Suppressor macrophage treated with lipopolysaccharide for 1 hour (primary cell): ENCODE measurements at places on chromosomes 12 and 14.
A peak's percentile ranks its signal among the peaks of the same experiment; 100 is the strongest.

DNA sequence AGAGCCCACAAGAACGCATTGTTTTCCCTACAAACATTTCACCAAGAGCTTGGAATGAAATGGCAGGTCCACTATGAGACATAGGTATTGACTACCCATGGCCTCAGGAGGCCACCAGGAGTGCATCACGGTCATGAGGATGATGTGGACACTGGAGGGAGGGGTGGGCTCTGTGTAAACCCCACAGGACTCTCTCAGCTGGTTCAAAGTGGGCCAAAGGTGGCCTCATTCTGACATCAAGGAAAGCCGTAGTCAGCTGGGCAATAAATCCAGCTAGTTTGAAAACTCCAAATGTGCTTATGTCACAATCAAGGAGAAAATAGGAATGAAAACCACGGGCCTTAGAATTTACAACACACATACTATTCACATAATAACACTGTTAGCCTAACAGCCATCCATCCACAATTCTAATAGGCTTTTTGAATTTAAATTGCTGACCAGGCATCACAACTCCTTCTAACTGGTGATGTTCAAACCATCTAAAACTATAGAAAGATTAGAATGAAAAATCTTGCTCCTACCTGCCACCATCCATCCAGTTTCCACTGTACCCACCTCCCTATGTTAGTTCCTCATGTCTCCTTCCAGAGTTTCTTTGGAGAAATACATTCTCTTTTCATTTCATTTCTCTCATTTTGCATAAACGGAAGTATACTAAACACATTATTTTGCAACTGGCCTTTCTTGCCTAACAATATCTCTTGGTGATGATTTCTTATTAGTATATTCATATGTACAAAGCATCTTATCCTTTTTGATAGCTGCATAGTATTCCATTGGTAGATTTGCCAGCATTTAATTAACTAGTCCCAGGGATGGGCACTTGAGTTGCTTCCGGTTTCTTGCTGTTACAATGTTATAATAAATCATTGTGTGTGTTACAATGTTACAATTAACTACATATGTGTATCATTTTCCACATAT lies 21.5 kb downstream of the CMKLR1 start:
- DNase-seq: no peak

GRCh38 chr12:10361084-10361483 lies 28.8 kb downstream of the KLRK1 start:
- peak; percentile 24 for DNase-seq

GRCh38 chr12:115489253-115489652 lies 788.2 kb downstream of the MED13L start:
- DNase-seq: no peak

- no peak for DNase-seq
Measured at GRCh38 chr12:124715121-124715990, 147.9 kb upstream of the NCOR2 start.

DNA sequence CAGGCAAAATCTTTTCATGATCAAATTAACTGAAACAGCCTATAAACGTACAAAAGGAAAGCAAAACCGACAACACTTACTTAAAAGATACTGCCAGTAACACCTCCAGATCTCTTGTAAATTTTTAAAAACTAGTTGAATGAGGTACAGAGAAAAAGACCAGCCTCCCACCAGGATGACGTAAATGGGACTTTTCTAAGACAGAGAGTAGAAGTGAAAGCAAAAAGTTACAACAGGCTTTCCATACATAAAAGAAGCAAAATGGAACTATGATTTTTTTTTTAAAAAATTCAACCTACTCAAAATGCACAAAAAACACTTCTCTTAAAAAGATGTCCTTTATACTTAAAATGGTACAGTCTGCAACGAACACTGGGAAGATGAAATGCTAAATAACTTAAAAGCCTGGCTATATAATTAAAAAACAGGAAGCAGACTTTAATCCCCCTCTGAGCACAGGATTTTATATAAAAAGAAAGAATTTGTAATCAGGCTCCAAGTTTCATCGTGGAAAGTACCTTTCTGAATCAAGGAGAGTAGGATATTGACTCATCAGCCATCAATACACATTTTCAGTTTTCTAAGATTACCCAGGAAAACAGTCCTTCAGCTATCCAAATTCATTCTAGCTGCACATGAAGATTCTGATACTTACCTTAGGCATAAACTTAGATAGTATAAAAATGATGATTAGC lies 14.2 kb upstream of the MYO1A start:
- DNase-seq: peak; percentile 97

DNA sequence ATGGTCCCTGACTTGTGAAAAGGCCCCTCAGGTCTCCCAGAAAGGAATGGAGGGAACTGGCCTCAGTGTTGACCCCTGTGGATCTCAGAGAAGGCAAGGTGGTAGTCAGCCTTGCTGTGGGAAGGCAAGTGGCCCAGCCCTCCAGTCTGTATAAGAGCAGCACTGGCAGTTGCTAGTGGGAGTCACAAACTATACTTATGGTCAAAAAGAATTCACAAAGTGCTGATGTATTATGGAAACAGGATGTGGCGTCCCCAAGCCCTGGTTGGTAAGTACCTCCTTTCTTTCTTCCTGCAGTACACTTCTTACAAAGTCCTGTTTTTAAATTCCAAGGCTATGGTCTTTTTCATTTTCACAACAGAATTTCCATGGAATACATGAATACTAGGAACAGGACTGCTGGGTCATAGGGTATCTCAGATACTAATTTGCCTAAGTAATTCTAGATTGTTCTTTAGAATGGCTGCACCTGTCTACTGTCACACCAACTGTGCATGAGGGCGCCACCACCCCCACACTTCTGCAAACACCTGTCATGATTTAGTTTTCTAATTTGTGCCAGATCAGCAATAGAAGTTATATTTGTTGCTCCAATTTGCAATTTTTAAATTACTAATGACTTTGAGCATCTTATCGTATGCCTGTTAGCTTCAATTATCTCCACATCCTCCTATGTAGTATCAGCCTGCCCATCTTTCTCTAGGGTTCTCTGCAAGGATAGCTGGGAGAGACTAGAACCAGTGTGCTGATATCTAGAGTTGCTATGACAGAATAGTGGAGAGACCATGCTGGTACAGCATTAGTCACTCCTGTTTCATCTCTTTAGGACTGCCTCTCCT lies 40.7 kb upstream of the TMEM263 start:
- no peak for DNase-seq

- DNase-seq: peak; percentile 64
Measured at GRCh38 chr12:21456291-21456780, 18.9 kb downstream of the PYROXD1 start.

GRCh38 chr14:48398675-48399282 lies 723.4 kb upstream of the MDGA2 start:
- peak; percentile 30 for DNase-seq

GRCh38 chr12:49950273-49951251 lies at the start of gene AQP2:
AQP2 (plus strand) TSS chr12:49950737; CDS start chr12:49950831, 94 bp downstream.
- DNase-seq: no peak

DNA sequence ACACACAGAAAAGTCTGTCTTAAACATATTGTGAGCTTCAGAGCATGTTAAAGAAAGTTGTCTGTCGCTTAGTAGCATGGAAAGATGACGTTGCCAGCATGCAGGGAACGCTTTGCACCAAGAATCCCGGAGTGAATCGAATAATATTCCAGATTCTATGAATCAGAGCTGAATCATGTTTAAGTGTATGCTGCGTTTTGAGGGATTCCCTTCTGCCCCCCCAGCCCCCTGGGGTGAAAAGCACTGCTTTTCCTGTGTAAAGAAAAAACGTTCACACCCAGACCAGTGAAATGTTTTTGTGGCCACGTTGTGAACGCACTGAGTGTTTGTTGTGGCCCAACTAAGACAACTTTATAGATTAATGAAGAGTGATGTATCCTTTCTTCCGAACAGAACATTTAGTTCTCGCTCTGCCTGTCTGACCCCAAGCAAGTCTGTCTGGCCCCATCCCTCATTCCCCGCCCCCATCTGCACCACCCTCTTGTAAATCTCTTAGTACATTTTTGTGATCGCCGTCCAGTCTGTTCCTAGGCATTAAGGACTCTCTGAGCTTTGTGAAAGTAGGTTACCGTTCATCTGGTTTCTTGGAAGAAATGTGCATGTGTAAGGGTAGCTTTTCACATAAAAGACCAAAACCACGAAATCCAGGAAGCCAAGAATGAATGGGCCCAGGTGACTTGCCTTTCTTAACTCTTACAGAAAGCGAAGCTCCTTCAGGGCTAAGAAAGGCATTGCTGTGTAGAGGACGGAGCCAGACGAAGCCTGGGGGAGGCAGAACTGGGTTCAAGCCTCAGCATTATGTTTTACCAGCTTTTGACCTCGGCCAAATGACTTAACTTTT lies 103.0 kb downstream of the SAMD4A start:
- no peak for DNase-seq

- no peak for DNase-seq
Measured at GRCh38 chr14:95387826-95388445, 68.2 kb upstream of the CLMN start.

DNA sequence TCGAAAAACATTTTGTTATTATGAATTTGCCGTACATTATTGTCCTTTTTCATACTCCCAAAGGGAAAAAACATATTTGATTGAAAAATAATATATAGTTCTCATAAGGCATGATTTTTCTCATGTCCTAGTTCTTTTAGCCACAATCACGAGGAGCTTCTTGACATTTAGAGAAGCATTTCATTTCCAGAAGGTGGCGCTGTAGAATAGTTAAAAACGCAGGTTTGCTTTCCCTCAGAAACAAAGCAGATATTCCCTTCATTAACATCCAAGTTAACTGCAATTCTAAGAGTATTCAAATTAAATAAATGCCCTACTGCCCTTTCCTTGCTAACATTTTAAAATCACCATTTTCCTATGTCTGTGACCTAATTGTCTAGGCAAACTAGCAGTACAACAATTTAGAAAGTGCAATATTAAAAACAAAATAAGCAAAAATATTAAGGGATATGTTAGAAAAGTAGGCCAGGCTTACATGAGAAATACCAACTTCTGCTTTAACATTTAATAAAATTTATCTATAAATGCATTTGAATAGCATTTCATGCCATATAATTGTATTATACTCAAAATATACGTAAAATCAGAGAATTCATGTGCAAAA lies 10.9 kb upstream of the PIK3C2G start:
- peak; percentile 66 for DNase-seq

DNA sequence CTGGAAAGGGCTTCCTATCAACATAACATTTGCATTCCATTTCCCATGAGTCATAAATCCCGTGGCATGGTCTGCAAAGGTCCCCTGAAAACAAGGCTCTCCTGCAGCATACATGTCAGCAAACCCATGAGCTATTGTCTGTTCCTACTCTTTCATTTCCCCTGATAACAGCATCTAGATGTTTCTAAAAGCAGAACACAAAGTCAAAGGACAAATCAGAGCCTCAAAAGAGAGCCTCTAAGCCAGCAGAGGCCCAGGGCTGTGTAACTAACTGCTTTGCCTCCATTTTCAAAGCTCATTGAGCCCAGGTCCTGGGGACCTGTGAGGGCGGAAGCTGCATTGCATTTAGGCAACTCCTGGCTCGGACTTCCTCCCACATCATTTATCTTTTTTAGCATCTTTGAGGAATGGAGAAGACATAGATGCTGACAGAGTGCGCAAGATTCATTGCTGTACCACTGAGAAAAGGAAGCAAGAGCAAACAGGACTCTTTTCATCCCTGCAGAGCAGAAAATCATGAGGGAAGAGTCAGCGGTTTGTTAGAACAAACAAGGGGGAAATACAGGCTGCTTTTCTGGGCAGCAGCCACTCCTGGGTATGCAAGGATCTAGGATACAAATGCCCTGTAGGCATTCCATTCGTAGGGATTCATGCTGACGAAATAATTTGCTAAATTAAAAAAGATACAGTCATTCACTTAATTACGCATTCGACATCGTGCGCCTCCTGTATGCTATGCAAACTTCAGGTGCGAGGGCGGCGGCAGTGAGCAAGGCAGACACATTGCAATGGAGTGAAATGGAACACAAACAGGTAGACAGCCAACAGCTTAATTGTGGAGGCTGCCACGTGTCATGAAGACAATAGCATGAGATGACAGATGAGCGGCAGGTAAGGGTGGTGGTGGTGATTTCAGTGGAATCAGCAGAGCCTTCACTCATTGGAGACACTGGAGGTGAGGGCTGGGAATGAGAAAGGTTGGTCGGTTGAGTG lies 131.0 kb downstream of the TMEM132D start:
- no peak for DNase-seq

GRCh38 chr14:35532783-35533356 lies 1.1 kb upstream of the INSM2 start:
- DNase-seq: no peak

DNA sequence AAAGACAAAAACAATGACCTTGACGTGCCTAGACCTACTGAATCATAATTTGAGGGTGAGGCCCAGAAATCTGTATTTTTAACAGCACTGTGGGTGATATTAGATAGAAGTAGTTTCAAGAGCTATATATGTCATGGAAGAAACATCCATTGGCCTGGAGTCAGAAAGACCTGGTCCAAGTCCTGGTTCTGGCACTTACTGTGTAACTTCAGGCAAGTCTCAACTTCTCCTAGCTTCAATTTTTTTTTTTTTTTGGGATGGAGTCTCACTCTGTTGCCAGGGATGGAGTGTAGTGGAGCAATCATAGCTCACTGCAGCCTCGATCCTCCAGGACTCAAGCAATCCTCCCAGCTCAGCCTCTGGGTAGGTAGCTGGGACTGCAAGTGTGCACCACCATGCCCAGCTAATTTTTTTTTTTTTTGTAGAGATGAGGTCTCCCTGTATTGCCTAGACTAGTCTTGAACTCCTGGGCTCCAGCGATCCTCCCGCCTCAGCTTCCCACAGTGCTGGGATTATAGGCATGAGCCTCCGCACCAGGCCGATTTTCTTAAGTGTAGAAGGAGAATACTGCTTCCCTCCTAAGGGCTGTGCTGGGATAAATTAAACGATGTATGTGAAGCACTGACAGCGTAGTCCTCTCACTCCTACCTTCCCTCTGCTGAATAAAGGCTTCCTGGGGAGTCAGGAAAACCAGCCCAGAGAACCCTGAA lies 14.3 kb upstream of the GPX2 start:
- DNase-seq: no peak

- DNase-seq: no peak
Measured at GRCh38 chr12:50720085-50720484, 43.8 kb upstream of the ATF1 start.

DNA sequence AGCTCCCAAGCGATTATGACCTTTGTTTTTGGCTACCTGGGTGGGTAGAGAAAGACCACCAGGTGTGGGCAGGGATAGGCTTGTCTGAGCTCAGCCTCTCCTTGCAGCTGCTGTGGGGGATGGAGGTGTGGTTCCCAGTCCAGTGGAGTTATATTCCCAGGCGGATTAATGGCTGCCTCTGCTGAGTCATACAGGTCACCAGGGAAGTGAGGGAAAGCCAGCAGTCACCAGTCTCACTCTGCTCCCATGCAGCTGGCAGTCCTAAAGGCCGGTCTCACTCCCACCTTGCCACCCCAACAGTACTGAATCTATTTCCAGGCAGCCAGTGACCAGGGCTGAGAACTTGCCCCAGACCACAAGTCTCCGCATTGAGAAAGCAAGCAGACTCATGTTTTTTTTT lies 399.2 kb downstream of the VRK1 start:
- DNase-seq: no peak

DNA sequence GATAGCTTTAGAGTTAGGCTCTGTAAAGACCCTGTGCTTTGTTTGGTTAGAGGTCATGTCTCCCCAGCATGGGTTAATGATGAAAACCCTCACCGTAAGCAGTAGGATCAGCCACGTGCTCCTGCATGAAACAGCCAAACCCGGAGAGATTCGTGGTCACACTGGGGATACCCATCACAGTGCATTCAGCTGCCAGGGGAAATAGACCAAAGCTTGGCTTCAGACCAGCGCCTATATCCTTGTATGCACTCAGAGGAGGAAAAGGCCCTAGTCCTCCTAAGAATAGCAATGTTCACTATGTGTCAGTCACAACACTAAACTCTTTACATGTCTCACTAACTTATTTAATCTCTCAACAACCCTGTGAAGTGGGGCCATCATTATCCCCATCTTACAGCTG lies 16.3 kb downstream of the SPX start:
- no peak for DNase-seq

GRCh38 chr12:46217541-46218321 lies 51.1 kb downstream of the SLC38A1 start:
- DNase-seq: peak; percentile 71
